Non-pigmented ciliary epithelial cell (primary cell): ENCODE measurements at places on chromosomes 1 and 21.

DNA sequence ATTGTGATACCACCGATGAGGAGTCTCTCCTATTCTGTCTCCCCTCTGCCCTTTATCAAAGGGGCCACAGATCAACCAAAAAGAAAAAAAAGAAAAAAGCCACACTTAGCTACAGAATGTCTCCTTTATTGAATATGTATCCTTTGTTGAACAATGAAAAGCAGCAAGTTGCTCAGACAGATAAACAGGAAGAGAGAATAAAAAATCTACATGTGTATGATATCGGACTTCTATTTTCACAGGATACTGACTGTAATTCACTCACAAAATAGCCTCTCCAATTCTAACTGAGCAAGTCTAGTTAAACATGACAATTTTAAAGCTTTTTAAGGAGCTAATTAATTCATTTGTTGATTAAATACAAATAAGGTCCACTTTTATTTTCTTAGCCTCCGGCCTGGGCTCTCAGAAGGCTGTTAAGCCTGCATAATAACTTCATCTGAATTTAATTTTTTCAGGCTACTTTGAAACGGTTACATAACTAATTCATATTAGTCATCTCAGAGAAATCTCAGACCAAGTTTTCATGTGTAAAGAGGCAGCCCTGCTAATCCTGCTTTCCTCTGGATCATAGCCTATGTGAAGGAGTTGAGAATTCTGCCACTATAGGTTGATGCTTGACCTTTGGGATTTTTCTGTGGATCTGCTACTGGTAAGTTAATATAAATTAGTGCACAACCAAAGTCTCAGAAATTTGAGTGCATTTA lies 304.1 kb upstream of the NR5A2 start:
- no peak for DNase-seq

- DNase-seq = no peak
Observed at GRCh38 chr1:25021591-25022215, 91.6 kb upstream of the RUNX3 start.

DNA sequence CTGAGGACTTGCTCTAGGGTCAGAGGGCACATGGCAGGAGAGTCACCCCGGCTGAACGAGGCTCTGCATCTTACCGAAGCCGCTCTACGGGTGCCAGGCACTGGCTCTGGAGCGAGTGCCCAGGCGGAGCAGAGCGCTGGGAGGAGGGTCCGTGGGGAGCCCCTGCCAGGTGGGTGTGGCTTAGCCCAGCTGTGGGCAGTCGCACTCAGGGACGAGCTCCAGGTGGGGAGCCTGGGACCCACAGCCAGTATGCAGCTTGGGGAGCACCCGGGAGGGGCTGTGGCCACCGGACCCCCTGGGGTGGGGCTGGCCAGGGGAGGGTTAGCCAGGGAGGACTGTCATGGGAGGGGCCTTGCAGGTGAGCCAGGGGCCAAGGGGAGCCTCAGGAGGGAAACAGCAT lies 3.8 kb downstream of the AGRN start:
- DNase-seq = no peak

DNA sequence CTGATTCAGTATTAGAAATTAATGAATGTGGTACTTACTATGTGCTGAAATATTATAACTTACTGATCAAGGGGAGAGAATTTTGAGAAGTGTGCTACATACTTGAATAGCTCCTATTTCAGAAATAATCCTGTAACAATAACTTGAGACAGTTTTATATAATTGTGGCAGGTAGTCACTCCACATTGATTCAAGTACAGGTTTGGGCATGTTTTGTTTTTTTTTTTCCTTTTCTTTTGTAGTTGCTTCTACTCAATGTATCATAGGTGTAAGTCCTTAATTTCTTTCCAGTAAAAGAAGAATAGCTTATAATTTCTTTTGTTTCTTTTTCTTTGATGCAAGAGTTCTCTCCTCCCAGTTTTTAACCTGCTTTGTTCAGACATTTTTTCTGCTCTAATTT lies 86.1 kb upstream of the ADGRL2 start:
- no peak for DNase-seq

DNA sequence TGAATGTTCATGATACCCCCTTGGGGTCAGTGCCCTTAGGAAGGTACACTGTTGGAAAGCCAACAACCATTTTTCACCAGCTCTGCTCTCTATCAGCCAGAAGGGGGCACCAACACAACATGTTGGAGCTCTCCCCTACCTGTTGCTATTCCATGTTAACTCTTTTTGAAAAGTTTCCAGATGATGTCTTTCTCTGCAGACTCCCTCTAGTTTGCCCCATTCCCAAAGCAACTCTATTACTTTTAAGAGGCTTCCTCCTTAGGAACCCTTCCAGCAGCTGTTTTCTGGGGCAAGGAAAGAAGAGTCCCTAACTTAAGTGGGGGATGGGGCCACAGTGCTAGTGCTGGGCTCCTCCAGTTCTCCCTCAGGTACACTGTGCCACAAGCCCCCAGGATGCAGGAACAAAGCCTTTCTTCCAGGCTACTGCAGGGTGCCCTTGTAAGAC lies 22.9 kb upstream of the NDC1 start:
- no peak for DNase-seq

DNA sequence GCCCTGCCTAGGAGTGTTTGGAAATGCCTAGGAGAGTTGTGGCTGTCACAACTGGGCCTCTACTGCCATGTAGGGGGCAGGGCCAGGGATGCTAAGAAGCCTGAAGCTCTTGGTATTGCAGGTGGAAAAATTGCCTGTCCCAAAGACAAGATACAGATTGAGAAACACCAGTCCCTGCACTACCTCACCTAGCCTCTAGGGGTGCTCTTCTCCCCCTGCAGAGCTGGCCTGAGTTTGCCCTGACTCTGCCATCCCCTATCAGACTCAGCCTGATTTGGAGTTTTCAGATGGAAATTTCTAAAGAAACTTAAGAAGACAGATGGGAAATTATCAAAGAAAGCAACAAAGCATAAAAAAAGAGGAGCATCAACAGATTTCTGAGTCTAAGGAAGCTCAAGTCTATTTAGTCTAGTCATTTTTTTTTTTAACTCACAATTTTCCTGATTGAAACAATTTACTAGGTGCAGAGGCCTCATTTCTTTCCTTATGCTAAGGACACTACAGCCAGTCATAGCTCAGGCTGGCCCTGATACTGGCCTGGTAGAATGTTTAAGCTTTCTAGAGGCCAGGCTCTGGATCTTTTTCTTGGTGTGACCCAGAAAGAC lies 61.4 kb upstream of the LRRN2 start:
- peak; percentile 13 for DNase-seq

GRCh38 chr1:15676688-15677661 lies 7.1 kb upstream of the PLEKHM2 start:
- DNase-seq = no peak

DNA sequence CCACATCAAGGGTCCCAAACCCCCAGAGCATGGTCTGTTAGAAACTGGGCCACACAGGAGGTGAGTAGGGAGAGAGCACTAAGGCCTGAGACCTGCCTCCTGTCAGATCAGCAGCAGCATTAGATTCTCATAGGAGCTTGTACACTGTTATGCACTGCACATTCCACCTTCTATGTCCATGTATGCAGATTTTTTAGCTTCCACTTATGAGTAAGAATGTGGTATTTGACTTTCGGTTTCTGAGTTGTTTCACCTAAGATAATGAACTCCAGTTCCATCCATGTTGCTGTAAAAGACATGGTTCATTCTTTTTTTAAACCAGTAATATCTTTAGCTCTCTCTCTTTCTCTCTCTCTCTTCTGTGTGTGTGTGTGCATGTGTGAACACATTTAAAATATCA lies 663 bp upstream of the GBP6 start:
- no peak for DNase-seq

GRCh38 chr1:76158126-76158525 lies 83.6 kb downstream of the ST6GALNAC3 start:
- no peak for DNase-seq

- DNase-seq = no peak
Observed at GRCh38 chr1:235913311-235913710, 46.6 kb upstream of the LYST start.

DNA sequence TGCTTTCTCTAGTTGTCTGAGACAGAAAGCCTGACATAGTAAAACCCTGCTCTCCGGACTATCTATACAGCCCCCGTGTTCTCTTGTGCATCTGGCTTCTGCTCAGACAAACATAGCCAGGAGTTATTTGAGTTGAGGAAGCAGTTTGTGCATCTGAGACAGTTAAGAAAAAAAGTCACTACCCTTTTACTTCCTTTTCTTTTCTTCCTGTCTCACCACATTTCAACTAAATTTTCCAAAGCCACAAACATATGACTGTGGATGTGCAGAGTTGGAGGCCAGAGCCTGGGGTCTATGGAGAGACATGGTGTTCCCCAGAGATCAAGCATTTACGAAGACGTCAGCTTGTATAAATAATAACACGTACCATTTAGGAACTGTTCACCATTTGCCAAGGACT lies 158.5 kb upstream of the FGGY start:
- DNase-seq = no peak

GRCh38 chr1:53968125-53968513 lies 22.0 kb downstream of the LRRC42 start:
- DNase-seq = no peak

DNA sequence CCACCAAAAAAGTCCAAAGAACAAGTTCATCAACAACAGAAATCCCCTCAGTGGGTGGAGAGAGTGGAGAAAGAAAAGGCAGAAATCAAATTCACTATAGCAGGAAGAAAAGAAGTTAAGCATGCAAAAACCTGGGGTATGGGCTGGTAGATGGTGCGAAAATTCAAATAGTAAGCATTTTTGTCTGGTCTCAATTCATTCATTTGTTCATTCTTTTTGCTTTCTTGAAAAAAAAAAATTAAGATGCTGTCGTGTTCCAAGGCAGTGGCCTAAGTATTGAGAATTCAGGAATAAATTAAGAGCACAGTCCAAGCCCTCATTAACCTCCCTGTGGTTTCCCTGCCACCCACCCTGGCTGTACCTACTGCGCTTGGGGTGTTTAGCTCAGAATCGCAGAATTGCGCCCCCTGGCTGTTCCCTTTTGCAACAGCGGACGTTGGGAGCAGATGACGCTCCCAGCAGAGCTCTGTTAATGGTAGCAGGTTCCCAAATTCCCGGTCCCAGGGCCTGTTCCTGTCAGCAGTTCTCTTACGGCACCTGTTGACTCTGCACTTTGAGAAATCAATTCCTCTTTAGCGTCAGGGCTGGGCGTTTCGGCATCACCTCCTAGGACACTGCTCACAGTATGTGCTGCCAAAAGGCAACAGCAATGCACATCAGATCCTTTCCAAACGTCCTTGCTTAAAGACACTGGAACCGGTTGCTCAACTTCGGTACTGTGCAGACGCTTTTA lies 34.0 kb upstream of the SSX2IP start:
- DNase-seq = no peak

GRCh38 chr1:16442265-16442664 lies 1.7 kb downstream of the NECAP2 start:
- DNase-seq = no peak

DNA sequence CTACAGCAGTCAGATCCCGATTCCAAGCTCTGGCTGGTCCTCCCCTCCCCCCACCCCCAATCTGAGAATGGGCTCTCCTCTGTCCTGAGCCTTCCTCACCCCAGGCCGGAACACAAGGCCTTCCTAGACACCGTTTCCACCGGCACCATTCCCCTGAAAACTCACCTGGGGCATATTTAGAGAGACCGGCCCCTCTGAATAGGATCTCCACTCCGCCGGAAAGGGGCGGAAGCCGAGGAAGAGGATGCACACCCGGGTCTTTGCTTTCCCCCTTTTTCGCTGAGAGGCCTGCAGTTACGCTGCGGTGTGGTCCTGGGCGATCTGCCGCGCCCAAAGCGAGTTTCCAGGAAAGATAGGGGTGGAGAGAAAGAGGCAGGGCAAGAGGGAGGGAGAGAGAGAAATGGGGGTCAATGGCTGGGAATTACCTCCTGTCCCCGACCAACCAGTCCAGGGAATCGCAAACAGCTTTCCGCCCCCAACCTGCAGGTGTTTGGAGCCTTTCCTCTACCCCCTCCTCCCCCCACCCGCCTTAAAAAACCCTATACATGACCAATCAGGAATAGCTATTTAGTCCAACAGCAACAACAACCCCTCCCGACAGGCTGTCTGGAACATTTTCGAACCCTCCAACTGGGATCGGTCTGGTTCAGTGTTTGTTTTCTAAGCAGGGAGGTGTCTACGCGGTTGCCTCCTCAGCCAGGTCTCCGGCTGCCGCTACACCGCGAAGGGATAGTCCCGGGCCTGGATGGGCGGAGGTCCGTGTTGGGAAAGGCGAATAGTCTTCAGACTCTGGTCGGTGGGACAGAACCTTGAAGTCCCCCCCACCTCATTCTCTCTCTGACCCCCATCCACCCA lies 2.8 kb downstream of the TAL1 start:
- no peak for DNase-seq

GRCh38 chr1:31745096-31745945 lies 18.8 kb downstream of the ADGRB2 start:
- no peak for DNase-seq

- no peak for DNase-seq
Observed at GRCh38 chr1:21294266-21294989, 4.2 kb upstream of the ECE1 start.

GRCh38 chr1:28208818-28209441 lies 23.9 kb downstream of the DNAJC8 start:
- DNase-seq = peak; percentile 27

DNA sequence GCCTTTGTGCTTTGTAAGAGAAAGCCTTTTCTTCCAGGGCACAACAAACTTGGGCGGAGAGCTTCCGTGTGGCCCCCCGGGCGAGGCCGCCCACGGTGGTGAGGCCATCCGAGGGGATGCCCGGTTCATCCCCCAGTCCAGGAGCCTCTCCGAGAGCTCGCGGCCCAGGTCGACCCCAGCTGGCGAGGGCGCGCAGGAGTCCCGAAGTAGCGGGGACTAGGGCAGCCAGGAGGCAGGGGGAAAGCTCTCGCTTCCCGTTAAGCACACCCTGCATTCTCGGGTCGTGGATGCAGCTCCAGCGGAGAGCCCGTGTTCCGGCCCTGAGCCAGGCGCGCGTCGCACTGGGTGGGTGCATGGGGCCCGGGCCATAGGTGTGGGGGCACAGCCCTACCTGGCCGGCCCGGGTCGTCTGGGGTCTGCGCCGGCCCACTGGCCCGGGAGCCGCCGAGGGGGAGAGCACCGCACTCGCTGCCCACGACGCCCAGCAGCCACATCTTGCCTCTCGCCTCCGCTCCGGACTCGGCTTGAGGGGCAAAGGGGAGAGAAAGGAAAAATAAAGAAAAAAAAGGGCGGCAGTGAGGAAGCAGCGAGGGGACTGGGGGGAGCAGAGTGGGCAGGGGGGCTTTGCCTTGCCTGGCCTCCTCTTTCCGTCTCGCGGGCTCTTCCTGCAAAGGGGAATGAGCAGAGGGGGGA lies 1.8 kb downstream of the RNF220 start:
- no peak for DNase-seq

DNA sequence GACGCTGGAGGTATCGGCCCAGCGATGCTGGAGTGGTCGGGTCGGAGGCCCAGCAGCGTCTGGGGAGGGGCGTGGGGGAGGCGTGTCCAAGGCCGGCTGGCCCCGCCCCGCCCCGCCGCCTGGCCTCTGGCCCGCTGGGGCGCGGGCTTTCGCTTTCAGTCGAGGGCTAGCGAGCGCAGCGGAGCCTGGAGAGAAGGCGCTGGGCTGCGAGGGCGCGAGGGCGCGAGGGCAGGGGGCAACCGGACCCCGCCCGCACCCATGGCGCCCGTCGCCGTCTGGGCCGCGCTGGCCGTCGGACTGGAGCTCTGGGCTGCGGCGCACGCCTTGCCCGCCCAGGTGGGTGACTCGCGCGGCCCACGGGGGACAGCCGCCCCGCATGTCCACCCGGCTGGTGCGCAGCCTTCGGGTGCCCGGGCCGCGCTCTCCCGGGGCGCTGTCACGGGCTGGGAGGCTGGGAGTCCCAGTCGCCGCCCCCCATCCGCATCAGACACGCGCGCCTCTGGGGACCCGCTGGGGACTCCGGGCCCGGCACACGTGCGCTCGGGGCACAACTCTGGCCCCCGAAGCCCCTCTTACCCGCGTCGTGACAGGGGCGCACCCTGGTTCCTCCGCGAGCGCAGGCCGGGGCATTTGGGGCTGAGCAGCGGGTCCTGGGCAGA lies at the start of gene TNFRSF1B:
TSS of gene TNFRSF1B (plus strand) at position 158 of the 659 bp plus-strand sequence. CDS start at position 259, 101 bp downstream.
- DNase-seq = no peak
